Occipital lobe (tissue), 3 donors: ENCODE measurements at places on chromosomes 1 and 21. TPM values are rescaled to one million over a fixed set of nuclear protein-coding genes. Genes with fewer than 3 reads are reported as not detected.

CD1E gene
- not detected for total RNA-seq

DNA sequence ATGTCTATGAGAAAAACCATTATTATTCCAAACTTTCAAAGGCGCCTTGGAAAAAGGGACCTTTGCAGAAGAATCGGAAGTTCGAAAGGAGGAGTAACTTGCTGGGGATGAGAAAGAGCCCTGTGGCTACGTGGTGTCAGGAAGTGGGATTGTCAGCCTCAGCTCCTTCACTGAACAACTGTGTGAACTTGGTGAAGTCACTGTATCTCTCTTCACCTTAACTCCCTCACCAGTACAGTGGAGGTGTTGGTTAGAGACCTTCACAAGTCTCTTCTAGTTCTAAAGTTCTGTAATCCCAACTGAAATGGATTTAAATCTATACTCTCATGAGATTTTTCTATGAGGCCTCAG, 285.6 kb downstream of the CACNA1E start:
- no peak for DNase-seq

DNA sequence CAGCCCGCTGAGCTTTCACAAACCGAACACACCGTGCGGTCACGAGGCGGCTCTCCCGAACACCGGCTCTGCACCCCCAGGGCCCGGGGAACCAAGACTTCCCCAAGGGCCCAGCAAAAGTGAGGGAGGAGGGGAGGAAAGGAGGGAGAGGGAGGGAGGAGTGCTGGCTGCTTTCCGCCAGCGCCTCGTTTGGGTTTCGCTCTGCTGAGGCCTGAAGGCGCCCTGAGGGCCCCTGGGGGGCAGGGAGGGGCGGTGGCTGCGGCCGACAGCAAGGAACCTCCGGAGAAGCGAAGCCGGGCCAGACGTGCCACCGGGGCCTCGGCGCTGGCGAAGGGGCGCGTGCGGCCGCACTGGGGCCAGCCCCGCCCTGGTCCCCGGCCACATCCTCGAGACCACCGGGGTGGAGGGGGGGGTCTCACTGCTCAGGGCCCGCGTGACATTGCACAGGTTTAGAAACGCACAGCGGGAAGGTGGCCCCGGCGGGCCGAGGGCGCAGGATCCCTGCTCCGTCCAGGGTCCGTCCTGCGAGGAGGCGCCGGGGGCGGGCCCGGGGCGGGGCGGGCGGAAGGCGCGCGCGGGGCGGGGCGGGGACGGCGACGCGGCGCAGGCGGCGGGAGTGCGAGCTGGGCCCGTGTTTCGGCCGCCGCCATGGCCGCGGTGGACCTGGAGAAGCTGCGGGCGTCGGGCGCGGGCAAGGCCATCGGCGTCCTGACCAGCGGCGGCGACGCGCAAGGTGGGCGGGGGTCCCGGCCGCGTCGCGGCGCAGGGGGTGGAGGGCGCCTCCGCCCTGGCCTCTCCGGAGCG, at the start of gene PFKL:
TSS of gene PFKL (plus strand) at position 596 of the 804 bp plus-strand sequence. CDS start at position 649, 53 bp downstream.
- peak; percentile 40 for DNase-seq

- no peak for DNase-seq
Measured at GRCh38 chr1:109886827-109887226, 23.8 kb upstream of the CSF1 start.

DNA sequence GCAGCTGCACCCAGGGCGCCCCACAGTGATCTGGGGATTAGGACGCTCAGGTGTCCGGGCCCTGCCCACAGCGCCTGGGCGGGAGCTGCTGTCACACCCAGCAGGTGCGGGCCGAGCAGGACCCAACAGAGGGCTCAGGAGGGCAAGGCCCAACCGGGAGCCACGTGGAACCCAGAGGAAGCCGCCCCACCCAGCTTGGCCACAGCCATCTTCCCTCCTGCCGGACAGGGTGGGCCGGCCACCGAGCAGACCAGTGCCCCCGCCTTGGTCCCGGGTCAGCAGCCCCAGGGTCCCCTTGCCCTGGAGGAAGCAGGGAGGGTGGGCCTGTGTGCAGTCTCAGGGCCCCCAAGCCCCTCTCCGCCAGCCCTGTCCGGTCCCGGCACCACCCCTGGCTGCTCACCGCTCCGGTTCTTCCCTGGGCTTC, 6.3 kb upstream of the TTLL10 start:
- no peak for DNase-seq

GRCh38 chr1:225290244-225290643, 137.6 kb downstream of the LBR start:
- DNase-seq = no peak

DNA sequence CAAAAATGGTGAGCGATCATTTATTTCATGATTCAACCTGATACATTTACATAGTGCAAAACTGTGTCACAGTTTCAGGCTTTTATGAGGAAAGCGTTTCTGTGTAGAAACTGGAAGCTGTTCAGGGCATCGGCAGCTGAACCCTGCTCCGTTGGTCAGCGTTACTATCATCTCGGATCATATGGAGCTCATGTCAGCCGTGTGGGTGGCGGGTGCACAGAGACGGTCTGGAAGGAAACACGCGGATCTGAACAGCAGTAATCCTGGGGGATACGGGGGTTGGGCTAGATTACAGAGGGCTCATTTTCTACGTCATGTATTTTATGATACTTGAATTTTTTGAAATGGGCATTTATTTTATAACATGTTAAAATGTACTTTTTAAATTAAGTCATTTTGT, 15.1 kb downstream of the C1orf174 start:
- no peak for DNase-seq

- DNase-seq = no peak
Measured at GRCh38 chr1:53384796-53385195, 56.9 kb upstream of the LRP8 start.

ZMPSTE24 gene
- 51.0 TPM for total RNA-seq

GNAT2 gene
- not detected for total RNA-seq

DNA sequence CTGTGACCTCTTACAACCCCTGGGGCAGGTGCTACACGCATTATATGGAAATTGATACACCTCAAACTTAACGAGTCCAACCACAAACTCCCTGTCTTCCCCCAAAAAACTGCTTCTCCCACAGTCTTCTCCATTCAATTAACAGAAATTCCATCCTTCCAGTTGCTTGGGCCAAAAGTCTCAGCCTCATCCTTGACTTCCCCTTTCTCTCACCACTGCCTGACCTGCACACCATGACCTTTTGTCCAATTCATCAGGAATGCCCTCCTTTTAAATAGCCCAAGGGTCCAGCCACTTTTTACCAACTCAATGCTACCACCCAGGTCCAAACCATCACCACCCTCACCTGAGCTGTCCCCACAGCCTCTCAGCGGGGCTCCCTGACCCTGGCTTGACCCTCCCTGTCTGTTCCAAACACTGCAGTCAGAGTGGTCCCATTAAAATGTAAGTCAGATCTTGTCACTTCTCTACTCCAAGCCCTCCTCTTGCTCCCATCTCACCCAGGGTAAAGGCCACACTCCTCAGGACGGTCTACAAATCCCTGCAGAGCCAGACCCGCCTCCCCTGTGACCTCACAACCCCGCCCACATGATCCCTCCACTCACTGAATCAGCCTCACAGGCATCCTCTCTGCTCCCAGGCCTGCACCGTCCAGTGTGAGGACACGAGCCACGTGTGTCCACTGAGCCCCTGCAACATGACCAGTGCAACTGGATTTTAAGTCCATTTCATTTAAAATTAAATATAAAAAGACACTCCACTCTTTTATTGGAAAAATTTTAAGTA, 18.5 kb downstream of the KCNN3 start:
- DNase-seq = no peak

DNAJC8 gene
- 36.7 TPM for total RNA-seq

- no peak for DNase-seq
Measured at GRCh38 chr1:32876341-32877210, 5.9 kb upstream of the FNDC5 start.

PLXNA2 gene
- 60.7 TPM for total RNA-seq

TAS1R3 gene
- total RNA-seq = 0.31 TPM

GRCh38 chr21:14688412-14688811, 142.3 kb upstream of the SAMSN1 start:
- DNase-seq = no peak

GRCh38 chr1:234488054-234489006, 9.4 kb upstream of the TARBP1 start:
- DNase-seq = no peak

ARID4B gene
- 87.0 TPM for total RNA-seq

PRMT6 gene
- 20.6 TPM for total RNA-seq

DNA sequence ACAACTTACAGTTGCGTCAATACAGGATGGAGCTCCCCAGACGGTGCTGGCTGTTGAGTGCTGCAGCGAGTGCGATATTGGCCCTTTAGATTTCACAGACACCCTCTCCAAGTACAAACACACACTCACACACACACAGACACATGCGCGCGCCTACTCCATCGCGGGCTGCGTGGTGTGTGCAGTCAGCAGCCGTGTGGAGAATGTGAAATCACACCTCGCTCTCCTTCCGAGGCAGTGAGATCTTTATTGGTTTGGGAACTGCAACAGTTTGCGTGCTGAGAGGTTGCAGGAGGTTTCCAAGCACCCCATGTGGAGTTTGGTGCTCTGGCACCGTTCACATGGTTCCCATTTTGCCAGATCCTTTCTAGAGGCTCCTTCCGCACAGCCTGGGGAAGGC, 372.2 kb downstream of the RRAGC start:
- DNase-seq = no peak

PPM1J gene
- total RNA-seq = 4.4 TPM

DCAF8 gene
- 64.6 TPM for total RNA-seq
